NCI-H2029 treated with DMSO at 0.1 percent for 48 hours (cell line): ENCODE measurements at places on chromosomes 3 and 15.

DNA sequence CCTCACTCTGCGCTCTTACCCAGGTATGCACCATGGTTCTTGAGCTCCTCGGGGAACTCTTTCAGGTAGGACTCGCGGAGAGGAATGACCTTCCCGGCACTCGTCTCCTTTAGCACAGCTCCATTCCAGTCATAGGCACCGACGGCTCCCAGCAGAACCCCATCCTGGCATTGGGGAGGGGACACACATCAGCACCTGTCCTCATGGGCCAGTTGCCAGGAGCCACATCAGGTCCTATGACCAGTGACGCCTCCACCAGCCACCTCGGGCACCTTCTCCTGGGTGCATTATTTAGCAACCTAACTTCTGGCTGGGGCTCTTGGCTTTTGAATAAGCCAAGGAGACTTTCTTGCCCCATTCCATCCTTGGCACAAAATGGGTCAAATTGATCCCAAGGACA is 61.9 kb downstream of the FEM1B start:
- no peak for DNase-seq

DNA sequence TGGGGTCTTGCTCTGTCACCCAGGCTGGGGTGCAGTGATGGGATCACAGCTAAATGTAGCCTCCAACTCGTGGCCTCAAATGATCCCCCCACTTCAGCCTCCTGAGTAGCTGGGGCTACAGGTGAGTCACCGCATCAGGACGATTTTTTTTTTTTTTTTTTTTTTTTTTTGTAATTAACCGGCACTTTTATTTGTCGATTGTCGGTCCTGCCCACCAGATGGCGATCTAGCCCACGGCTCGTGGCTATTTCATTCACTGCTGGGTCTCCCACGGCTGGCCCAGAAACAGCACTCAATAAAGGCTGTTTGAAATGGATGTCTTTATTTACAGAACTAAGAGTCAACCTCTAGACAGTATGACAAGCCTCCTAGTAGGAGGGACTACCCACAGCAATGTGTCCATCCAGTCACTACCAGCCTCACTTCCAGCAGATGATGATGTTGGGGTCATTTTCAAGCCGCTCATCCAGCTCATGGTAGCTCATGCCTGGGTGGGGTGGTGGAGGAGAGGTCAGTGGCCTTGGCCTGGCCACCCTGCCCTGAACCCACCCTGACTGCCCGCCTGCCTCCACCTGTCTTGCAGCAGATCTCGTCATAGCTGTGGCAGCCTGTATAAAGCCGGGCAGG is 1.8 kb upstream of the ZMYND10 start:
- no peak for DNase-seq

- DNase-seq = no peak
Measured at GRCh38 chr3:20760981-20761380, 575.0 kb upstream of the SGO1 start.

- no peak for DNase-seq
Measured at GRCh38 chr3:99933971-99934750, 116.5 kb downstream of the CMSS1 start.

GRCh38 chr15:68986322-68986721 is 28.2 kb upstream of the NOX5 start:
- no peak for DNase-seq

GRCh38 chr15:31005660-31006059 is 14.2 kb upstream of the MTMR10 start:
- no peak for DNase-seq

DNA sequence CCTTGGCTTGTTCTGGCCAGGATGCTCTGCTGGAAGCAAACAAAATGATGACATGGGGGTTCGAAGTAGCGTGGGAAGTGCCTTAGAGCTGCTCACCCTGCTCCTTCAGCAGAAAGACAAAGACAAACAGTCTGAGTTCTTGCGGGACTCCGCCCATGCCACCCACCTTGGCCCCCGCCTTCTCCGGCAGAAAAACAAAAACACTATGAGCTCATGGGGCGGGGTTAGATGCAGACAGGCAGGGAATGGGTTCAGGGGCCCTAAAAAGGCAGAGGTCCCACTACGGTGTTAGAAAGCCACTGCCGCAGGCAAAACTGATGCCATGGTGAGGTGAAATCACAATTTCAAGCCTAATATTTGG is 9.7 kb upstream of the NCKIPSD start:
- no peak for DNase-seq

DNA sequence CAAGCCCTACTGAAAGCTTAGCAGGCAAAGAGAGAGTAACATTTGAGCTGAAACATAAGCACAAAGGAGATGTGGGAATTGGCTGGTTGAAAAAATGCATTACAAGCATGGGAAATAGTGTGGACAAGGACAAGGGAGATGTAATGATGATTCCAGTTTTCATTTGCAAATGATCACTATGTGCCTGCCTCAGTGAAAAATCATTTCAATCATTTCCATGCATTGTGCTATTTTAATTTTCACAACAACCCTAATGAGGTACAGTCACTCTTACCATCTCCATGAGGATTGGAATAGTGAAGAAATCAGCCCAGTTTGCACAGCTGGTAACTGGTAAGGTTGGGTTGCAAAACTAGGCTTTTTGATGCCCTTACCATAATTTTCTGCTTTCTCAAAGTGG is 123.2 kb downstream of the ARNT2 start:
- DNase-seq = no peak

DNA sequence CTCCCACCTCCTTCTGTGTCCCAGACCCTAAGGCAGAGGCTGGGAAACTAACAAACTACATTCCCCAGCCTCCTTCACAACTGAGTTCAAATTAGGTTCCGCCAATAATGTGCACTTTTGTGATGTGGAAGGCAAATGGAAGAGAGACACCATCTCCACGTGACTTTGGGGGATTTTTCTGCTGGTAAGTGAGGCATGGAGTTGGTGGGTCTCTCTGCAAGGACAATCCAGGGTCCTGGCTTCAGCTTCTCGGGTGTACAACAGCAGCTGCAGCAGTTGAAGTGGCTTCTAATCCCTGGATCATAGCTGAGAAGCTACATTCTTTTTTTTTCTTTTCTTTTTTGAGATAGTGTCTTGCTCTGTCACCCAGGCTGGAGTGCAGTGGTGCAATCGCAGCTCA is 58.9 kb upstream of the GATA2 start:
- no peak for DNase-seq

GRCh38 chr3:112530573-112530972 is 31.2 kb downstream of the ATG3 start:
- DNase-seq = no peak

DNA sequence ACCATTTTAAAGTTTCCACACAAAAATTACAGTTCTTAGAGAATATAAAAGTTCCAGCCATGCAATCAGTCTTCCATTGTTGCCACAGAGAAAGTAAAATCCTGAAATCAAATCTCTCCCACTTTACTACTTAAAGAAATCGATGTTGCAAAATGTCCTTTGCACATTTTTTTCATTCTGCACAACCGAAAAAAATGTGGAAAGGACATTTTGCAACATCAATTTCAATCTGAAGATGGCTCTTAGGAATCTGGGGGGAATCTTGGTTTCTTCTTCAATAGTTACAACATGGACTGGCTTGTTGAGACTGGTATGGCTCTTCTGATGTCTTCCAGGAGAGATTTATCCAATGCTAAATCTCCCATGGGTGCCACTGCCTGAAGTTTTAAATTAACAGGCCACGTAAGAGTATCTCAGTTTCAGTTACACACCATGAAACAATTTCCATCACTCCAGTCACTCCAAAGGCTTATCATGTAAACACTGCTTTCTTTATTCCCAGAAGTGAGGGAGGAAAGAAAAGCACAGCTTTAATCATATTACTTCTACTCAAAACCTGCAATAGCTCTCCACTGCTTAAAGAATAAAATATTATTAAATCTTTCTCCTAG is 55.8 kb upstream of the CTNNB1 start:
- DNase-seq = no peak

DNA sequence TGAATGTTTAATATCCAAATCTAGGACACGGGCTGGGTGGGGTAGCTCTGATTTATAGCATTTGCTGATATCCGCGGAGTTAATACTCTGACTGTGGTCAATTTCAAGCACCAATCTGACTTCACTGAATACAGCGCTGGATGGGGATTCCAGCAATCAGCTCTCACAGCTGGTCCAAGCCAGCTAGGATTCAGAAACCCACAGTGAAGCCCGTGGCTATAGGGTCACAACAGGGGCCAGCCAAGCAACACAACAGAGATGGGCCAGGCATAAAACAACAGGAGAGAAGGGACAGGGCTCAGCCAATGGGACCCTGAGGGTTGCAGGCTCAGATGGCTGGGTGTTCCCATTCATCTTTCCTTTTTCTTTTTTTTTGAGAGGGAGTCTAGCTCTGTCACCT is 5.4 kb upstream of the LMAN1L start:
- no peak for DNase-seq

GRCh38 chr15:49439678-49440395 is 16.8 kb downstream of the FGF7 start:
- DNase-seq = no peak

DNA sequence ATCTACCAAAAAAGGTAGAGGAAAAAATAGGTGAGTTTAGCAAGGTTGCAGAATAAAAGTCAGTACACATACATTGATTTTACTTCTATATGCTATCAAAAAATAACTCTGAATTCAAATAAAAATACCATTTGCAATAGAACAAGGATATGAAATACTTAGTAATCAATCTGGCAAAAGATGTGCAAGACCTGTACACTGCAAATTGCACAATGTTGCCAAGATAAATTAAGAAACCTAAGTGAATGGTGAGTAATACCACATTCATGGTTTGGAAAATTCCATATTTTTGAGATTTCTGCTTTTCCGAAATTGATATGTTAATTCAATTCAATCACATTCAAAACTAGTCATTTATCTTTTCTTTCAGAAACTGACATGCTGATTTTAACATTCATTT is 464.8 kb downstream of the EPHA3 start:
- no peak for DNase-seq

- DNase-seq = no peak
Measured at GRCh38 chr3:49283997-49284396, 7.0 kb upstream of the C3orf62 start.

DNA sequence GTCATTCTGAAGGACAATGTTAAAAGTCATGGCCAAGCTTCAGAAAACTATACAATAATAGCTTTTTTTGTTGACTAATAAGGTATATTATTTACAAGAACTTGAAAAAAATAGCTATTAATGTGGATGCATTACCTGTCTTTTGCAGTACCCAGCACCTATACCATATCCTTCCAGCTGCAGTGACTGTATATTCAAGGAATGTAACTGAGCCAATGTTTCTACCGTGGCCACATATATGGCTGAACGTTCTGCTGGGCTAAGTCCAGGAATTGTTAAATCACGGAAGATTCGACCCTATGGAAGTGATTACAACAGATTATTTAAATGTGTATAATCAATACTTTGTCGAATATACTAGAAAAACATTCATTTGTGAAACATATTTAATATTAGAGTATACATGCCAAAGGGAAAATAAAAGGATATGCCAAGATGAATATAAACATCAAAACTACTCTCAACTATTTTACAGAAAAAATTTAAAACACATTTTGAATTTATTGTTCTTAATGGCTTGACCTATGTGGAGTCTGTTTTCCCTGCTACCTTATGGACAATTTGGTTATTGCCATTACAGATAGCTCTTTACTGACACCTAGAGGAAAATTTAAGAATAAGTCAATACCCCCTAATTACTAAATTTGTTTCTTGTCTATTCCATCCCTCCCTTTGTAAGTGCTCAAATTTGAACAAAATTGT is 17.6 kb downstream of the ACAD11 start:
- DNase-seq = peak; percentile 65

DNA sequence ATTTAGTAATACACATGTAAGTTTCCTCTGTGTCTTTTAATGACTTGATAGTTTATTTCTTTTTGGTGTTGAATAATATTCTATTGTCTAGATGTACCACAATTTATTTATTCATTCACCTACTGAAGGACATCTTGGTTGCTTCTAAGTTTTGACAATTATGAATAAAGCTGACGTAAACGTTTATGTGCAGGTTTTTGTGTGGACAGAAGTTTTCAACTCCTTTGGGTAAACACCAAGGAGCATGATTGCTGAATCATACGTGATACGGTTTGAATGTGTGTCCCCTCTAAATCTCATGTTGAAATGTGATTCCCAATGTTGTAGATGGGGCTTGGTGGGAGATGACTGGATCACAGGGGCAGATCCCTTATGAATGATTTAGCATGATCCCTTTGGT is 21.5 kb downstream of the SPESP1 start:
- DNase-seq = no peak

DNA sequence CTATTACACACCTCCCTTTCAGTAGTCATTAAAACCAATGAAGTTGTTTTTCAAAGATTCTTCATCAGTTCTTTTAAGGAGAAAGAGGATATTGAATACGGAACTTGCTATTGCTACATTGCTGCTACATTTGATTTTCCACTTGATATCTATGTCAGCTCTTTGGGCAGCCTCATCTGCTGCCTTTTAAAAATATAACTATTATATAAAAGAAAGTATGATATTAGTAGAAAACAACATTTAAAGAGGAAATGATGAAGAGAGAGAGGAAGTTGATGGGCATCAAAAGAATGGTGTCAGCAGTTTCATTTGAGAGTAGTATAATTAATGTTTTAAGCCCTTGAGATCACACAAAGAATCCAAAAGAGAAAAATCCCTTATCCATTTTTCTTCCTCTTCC is 171.4 kb downstream of the NFKBIZ start:
- DNase-seq = no peak

GRCh38 chr3:25471081-25471768 is 43.2 kb downstream of the RARB start:
- no peak for DNase-seq

DNA sequence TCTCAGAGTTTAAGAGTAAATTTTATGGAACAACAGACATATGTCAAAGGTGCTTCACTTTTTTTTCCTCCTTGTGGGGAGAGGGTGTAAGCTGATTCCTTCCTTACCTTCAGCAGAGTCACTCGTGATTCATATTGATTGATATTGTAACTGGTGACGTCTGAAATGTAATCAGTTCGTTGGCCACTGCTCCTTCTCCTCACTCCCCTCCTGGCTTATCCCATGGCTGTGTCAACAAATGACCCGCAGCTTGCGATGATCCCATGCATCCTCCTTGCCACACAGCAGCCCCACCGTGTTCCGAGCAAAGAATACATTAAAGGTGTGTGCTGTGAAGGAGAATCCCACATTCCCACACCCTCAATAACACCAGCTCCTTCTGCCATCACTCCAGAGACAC is 7.3 kb downstream of the MGLL start:
- no peak for DNase-seq

DNA sequence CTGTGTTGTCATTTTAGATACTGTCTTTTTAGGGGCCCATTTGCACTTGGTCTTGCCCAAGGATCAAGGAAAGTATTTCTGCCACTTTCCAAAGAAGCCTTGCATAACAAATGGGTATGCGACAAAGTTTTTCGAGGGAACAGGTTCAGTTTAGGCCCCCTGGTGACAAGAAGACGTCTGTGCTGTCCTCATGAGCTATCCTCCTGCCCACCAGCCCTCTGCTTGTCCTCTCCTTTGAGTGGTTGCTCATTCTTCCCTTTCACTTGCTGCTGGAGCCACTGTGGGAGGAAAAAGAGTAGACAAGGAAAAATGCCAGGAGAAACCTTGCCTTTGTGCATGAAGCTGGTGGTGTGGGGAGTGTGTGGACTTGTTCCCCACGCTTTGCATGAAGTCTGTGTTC is 171.9 kb downstream of the CACNA2D3 start:
- no peak for DNase-seq

GRCh38 chr3:46280105-46280797 is 38.0 kb downstream of the CCR3 start:
- no peak for DNase-seq

- DNase-seq = no peak
Measured at GRCh38 chr3:124461126-124461525, 269.1 kb upstream of the UMPS start.

- no peak for DNase-seq
Measured at GRCh38 chr15:66808181-66808824, 106.3 kb downstream of the SMAD6 start.
